Uterus (tissue), 4 donors: ENCODE measurements at places on chromosomes 12 and 14.

GRCh38 chr14:72653026-72653425, 240.9 kb downstream of the DPF3 start:
- H3K27me3 ChIP-seq: no peaks in the 10 kb centered on the region
- H3K4me3 ChIP-seq: no peak overlapping the region
- no peaks in the 10 kb centered on the region for H3K4me1 ChIP-seq
- DNase-seq: no peak
- H3K36me3 ChIP-seq: no peaks in the 10 kb centered on the region
- no peak overlapping the region for H3K27ac ChIP-seq

DNA sequence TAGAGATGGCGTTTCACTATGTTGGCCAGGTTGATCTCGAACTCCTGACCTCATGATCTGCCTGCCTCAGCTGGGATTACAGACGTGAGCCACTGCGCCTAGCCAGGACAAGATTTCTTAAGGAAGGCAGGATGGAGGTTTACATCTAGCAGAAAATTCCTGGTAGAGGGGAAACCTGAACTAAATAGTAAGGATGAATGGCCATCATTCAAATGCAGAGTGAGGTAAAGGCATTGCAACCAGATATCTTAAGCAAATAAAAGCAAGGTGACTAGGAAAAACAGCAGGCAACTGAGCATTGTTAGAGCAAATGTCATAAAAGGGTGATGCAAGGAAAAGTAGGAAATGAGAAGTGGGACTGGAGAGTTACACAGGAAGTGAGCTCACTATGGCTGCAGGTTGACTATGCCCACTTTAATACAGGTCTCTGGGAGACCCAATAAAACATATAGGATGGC, 133.0 kb downstream of the SOX5 start:
- no peak overlapping the region for H3K4me3 ChIP-seq
- H3K27ac ChIP-seq: no peak overlapping the region
- no peaks in the 10 kb centered on the region for H3K4me1 ChIP-seq
- no peaks in the 10 kb centered on the region for H3K27me3 ChIP-seq

- no peaks in the 10 kb centered on the region for H3K36me3 ChIP-seq
- H3K27ac ChIP-seq: no peak overlapping the region
- DNase-seq: no peak
- no peaks in the 10 kb centered on the region for H3K27me3 ChIP-seq
Measured at GRCh38 chr12:124322271-124322998, 27.5 kb downstream of the RFLNA start.

GRCh38 chr12:25052196-25052913, 103.5 kb upstream of the BCAT1 start:
- no peak for DNase-seq
- no peak overlapping the region for H3K27ac ChIP-seq
- no peaks in the 10 kb centered on the region for H3K27me3 ChIP-seq
- no peaks in the 10 kb centered on the region for H3K4me1 ChIP-seq
- no peaks in the 10 kb centered on the region for H3K36me3 ChIP-seq

GRCh38 chr14:61609884-61610283, 85.4 kb upstream of the HIF1A start:
- no peaks in the 10 kb centered on the region for H3K27me3 ChIP-seq
- no peak overlapping the region for H3K4me3 ChIP-seq
- H3K4me1 ChIP-seq: no peaks in the 10 kb centered on the region
- H3K27ac ChIP-seq: no peak overlapping the region
- no peak for DNase-seq

DNA sequence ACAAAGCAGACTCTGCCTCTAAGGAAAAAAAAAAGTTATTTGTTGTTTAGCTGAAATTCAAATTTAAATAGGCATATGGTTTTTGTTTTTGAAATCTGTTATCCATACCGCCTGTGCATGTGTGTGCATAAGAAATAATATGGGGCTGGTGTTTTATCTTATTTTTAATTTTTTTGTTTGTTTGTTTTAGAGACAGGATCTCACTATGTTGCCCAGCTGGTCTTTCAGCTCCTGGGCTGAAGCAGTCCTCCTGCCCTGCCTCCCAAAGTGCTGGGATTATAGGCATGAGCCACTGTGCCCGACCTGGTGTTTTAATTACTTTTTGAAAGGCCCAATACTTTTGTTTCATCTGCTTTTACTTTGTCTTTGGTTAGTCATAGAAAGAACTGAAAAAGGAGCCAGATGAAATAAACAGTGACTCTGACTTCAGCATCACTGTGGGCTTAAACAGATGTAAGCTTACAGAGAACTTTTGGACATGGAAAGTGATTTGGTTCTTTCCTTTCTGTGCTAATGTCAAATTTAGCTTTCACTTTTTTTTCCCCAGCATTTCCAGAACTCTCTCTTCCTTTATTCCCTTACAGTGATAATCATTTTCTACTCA, 37.2 kb downstream of the SUPT16H start:
- no peaks in the 10 kb centered on the region for H3K27me3 ChIP-seq
- H3K4me3 ChIP-seq: no peak overlapping the region
- no peak overlapping the region for H3K27ac ChIP-seq
- H3K4me1 ChIP-seq: no peaks in the 10 kb centered on the region
- DNase-seq: no peak

GRCh38 chr14:26730929-26731618, 133.2 kb upstream of the NOVA1 start:
- no peaks in the 10 kb centered on the region for H3K36me3 ChIP-seq
- no peaks in the 10 kb centered on the region for H3K27me3 ChIP-seq
- no peaks in the 10 kb centered on the region for H3K4me1 ChIP-seq
- no peak for DNase-seq
- no peak overlapping the region for H3K27ac ChIP-seq

- H3K27me3 ChIP-seq: no peaks in the 10 kb centered on the region
- no peaks in the 10 kb centered on the region for H3K36me3 ChIP-seq
- no peak overlapping the region for H3K27ac ChIP-seq
- H3K4me1 ChIP-seq: no peaks in the 10 kb centered on the region
Measured at GRCh38 chr14:96663491-96664067, 133.6 kb upstream of the VRK1 start.

- H3K27ac ChIP-seq: no peak overlapping the region
- no peaks in the 10 kb centered on the region for H3K4me1 ChIP-seq
- DNase-seq: no peak
- no peaks in the 10 kb centered on the region for H3K27me3 ChIP-seq
Measured at GRCh38 chr14:22888662-22889061, 5.6 kb downstream of the REM2 start.

- no peaks in the 10 kb centered on the region for H3K27me3 ChIP-seq
- no peak overlapping the region for H3K27ac ChIP-seq
- H3K36me3 ChIP-seq: no peaks in the 10 kb centered on the region
- H3K4me3 ChIP-seq: no peak overlapping the region
Measured at GRCh38 chr12:85004204-85004603, 31.9 kb downstream of the TSPAN19 start.

GRCh38 chr12:12486661-12487240, 75.9 kb downstream of the DUSP16 start:
- no peak for DNase-seq
- no peak overlapping the region for H3K4me3 ChIP-seq
- no peaks in the 10 kb centered on the region for H3K4me1 ChIP-seq

DNA sequence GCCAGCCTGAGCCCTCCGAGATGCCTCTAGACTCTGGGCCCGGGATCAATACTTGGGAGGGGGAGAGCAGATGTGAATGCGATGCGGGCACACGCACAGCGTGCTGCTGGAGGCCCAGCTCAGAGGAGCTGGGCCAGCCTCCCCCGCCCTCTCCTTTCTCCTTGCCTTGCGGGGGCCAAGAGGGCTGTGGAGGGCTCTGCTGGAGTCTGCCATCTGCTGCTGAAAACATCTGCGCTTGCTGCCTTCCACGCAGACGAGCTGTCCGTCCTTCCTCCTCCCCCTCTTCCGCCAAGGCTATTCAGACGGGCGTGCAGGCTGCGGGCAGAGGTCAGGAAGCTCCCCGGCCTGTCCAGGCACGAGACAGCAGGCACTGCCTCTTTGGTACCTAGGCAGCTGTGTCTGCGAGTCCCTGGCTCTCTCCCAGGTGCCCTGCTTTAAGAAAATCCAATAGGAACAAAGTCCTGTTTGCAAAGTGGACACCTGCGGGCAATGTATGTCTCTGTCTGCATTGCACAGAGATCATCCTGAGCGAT, 75.2 kb downstream of the SPRING1 start:
- H3K4me1 ChIP-seq: no peaks in the 10 kb centered on the region
- H3K27ac ChIP-seq: no peak overlapping the region
- H3K27me3 ChIP-seq: no peaks in the 10 kb centered on the region
- H3K36me3 ChIP-seq: no peaks in the 10 kb centered on the region

DNA sequence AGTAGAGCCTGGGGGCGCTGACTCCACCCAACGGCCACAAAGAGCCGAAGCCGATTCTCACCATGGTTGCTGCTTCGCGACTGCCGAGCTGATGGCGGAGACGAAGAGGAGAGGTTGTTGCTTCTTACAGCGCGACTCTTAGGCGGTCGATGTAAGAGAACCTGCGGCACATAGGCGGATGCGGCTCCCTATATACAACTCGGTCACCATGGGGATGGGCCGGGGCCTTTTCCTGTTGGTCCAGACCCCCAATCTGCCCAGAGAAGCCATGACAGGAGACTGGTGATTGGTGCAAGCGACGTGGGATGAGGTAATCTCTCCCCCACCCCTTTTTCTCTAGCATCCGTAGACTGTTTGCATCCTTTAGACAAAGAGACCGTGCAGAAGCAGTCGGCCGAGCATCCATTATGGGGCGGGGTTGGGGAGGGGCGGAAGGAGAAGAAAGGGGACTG, at the start of gene TUBA1A:
TUBA1A (minus strand) TSS at position 165 of the 452 bp plus-strand sequence; CDS start at position 64, 101 bp downstream.
- H3K4me3 ChIP-seq: peak within 1 kb of the TSS; percentile 100
- H3K36me3 ChIP-seq: no peaks in the 10 kb centered on the region
- H3K27me3 ChIP-seq: no peaks in the 10 kb centered on the region
- no peaks in the 10 kb centered on the region for H3K4me1 ChIP-seq

DNA sequence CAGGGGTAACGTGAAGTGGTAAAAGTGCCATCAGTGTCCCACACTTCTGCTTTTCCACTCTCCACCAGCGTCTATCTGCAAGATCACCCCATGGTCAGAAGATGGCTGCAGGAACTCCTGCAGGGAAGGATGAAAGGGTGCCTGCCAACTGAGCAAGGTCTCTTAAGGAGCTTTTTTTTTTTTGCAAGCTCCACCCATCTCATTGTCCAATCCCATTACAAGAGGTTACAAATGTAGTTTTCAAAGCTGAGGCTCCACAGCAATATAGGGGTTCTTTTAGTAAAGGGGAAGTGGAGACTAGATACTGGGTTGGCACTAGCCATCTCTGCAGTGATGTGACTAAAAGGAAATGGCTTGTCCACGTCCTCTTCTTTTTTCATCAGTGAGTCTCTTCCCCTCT, 5.9 kb upstream of the BHLHE41 start:
- H3K27ac ChIP-seq: no peak overlapping the region
- no peak overlapping the region for H3K4me3 ChIP-seq
- DNase-seq: no peak
- no peaks in the 10 kb centered on the region for H3K27me3 ChIP-seq

DNA sequence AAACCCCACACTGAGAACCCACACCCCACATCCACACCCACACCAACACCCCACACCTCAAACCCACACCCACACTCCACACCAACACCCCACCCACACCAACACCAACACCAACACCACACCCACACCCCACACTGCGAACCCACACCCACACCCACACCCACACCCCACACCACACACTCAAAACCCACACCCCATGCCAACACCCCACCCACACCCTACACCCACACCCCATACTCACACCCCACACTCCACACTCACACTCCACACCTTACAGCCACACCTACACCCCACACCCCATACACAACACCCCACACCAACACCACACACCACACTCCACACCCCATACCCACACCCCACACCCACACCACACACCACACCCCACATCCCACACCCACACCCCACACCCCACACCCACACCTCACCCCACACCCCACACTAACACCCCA, 38.0 kb downstream of the TMEM120B start:
- H3K4me3 ChIP-seq: no peak overlapping the region
- no peaks in the 10 kb centered on the region for H3K27me3 ChIP-seq
- no peaks in the 10 kb centered on the region for H3K36me3 ChIP-seq
- H3K27ac ChIP-seq: no peak overlapping the region

DNA sequence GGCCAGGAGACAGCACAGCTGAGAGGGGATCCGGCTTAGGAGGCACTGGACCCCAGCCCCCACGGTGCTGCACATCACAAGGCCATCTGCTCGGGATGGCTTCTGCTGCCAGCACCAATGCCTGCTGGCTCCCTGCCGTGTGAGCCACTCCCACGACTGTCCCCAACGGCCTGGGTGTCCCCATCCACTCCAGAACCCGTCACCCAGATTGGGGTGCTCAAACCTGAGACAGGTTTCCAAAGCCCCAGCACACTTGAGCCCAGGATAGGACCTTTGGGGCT, 102.4 kb downstream of the RFLNA start:
- no peaks in the 10 kb centered on the region for H3K27me3 ChIP-seq
- no peak overlapping the region for H3K4me3 ChIP-seq
- H3K27ac ChIP-seq: peak overlapping the region; percentile 90
- H3K4me1 ChIP-seq: peaks cover 59% of the 10 kb centered on the region

DNA sequence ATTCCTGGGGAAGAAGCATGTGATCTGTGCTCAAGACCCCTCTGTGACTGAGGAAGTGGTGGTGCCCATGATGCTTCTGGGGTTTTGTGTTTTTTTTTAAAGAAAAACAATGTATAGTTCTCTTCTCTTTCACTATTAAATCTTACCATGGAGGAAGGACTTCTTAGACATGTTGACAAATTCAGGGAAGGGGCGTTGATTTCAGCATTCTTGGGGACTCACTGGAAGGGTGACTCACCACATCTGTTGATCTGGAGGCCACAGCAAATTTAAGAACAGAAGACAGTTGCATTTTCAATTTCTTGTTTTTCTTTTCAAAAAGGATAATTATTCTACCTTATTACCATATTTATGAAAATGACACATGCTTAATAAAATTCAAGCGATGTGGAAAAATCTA, 152.9 kb upstream of the RTL1 start:
- H3K36me3 ChIP-seq: no peaks in the 10 kb centered on the region
- no peak overlapping the region for H3K27ac ChIP-seq

DNA sequence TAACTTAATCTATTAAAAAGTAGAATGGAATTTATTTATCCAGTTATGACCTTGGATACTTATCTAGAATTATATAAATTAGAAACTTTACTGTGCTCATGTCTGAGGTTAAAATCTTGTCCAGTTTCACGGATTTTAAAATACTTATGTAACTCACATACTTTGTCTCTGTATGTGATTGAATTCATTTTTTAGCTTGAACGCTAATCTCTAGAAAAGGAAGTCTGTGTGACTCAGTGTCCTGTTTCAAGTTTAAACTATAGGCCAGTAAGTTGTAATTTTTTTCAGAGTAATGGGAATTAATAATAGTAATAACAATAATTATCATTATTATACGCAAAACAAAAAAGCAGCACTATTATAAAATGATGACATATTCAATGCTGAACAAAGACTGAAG, 168.6 kb downstream of the CPNE8 start:
- no peak for DNase-seq
- H3K36me3 ChIP-seq: no peaks in the 10 kb centered on the region
- H3K4me1 ChIP-seq: no peaks in the 10 kb centered on the region
- no peaks in the 10 kb centered on the region for H3K27me3 ChIP-seq

- no peaks in the 10 kb centered on the region for H3K27me3 ChIP-seq
- H3K4me3 ChIP-seq: no peak overlapping the region
- H3K36me3 ChIP-seq: no peaks in the 10 kb centered on the region
Measured at GRCh38 chr14:64184103-64184729, 110.0 kb downstream of the ESR2 start.
